ENCODE measurements at places on chromosomes 6 and 20.

- DNase-seq, result no peak
Measured at GRCh38 chr6:24861934-24862333, 63.2 kb upstream of the ARMH2 start.

GRCh38 chr20:41418739-41419293, 52.2 kb upstream of the EMILIN3 start:
- DNase-seq, result no peak

DNA sequence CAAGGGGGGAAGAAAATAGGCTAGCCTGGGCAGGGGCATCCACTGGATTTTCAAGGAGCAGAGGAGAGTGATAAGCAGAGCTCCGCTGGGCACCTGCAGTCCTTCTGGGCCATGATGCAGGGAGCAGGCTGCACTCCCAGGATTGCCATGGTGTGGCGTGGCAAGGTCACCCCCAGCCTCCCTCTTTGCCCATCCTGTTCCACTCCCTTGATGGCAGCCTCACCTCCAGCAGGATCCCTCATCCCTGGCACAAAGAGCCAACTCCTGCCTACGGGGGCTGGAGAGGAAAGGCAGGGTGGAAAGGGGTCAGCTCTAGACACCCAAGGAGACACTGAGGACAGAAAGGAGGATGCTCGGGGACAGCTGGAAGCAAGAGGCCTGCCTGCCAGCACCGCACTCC, 22.4 kb upstream of the MYMX start:
- DNase-seq, result no peak

DNA sequence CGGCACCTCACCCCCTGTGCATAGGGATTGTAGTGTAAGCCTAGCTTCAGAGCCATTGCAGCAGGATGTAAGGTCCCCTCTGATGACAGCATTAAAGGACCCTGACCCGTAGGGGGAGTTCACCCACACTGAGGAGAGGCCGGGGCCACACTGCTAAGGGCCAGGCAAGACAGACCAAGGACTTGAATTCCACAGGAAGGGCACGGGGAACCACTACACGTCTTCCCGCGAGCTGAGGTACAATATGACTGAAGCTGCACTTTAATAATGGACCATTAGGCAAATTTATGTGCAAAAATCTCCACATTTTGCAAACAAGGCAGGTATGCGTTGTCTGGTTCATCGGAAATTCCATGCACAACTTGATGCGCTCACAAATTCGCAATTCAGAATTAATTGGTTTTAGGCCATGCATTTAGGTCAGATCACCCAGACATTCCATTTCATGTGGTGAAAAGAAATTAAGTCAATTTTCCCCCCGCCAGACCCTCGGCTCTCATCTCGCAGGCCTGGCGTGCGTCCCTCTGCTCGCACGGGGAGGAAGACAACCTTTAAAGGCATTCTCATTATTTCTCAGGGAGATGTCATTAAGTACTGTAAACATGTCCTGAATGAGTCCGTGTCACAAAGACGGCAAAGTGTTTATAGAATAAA, 111.8 kb downstream of the FOXA2 start:
- no peak for DNase-seq

DNA sequence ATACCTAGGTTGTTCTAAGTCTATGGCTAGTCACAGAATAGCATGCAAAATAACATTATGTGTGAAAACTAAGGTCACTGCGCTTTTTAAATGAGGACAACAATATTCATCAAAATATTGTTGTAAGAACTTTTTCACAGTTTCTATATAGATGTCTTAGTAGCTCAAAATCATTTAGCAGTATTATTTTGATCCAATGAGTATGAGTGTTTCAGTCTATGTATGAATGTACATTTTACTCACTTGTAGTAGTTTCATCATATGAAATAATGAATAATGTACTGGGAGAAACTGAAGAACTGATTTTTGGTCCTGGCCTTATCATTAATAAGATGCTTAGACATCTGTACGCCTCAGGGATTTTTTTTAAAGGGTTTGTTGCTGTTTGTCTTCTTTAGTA, 16.5 kb upstream of the TMEM30A start:
- DNase-seq, result no peak

DNA sequence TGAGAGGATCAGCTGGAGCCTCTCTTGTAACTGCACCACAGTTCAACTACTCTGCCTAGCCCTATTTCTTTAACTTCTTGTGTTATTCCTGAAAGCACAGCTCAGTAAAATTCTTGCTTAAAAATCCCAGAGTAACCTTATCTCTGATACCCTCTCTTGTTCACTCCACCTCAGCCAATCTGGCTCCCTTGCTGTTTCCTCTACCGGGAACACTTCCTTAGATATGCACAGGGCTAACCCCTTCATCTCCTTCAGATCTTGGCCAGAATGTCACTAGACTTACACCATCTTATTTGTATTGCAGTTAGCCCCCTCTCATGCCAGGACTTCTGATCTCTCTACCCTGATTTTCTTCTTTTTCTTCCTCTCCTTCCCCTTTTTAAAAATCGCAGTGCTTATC, 2.6 kb upstream of the ZKSCAN3 start:
- DNase-seq, result no peak

GRCh38 chr6:76250666-76251065, 178.2 kb upstream of the IMPG1 start:
- no peak for DNase-seq

GRCh38 chr6:155454008-155454407, 1.6 kb downstream of the NOX3 start:
- DNase-seq, result no peak

- DNase-seq, result no peak
Measured at GRCh38 chr6:136226674-136227377, 23.3 kb downstream of the MTFR2 start.

DNA sequence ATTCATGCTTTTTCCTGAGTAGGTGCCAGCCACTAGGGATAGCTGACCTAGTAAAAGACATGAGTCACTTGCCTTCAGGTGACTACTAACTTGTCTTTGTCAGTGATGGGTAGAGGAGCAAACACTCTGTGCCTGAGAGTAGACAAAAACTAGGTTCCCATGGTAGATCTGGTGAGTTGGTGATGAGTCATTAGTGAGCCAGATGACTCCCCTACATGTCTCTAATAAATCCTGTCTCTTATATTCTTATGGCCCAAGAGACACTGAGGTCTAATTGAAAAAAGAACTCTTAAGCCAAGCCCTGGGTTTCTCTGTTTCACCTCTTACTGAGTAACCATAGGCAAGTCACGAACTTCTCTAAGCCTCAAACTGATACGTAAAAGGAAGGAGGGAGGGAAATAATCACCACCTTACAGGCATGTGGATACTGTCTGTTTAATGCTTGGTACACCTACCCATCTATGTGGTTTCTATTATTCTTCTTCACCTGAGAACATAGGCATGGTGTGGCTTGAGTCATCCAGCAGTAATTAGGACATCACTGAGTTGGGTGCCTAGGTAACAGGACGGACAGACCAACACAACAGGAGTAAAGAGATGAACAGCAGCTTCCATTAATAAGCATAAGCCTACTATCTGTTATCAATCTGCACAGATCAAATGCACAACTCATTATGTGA, 20.3 kb downstream of the TTPAL start:
- no peak for DNase-seq

All from T-helper 22 cell (primary cell).